Activated CD4-positive, alpha-beta memory T cell treated with anti-CD3 and anti-CD28 coated beads, Interleukin-2, amount 10 ng/mL, durations not matched to agents 7 days and 5 days (primary cell): ENCODE measurements at places on chromosomes 5 and 9.

DNA sequence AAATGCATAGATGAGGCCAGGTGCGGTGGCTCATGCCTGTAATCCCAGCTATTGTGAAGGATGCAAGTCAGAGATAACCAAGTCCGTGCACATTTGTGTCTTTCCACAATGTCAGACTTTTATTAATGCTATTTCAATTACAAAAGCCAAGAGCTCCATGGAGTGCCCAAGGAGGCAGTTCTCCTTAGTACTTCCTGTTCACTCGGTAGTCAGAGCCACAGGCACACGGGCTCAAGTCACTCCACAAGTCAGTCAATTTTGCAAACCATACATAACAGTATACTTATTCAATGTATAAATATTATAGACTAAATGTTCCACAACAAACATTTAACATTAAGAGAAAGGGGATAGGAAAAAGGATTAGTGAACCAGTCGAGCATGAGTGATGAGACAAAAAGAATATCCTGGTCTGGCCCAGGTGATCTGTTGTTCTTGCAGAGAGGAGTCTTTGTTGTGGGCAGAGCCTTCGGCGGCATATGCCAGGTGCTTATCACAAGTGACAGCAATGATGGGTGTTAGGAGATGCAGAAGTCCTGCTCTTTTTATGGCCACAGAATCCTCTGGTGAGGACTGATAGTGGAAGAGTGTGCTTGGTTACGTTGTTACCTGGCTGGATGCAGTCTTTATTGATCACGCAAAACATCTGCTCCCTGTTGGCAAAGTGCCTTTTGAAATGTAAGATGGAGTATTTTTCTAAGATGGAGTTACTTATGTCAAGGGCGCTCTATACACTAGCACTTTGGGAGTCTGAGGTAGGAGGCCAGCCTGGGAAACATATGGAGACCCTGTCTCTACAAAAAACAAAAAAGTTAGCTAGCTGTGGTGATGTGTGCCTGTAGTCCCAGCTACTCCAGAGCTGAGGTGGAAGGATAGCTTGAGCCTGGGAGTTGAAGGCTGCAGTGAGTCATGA is 167.0 kb upstream of the FBXL17 start:
- H3K27me3 ChIP-seq, result peaks cover 3% of the 10 kb centered on the region
- H3K27ac ChIP-seq, result no peak overlapping the region

GRCh38 chr5:81252904-81253303 is 19.8 kb downstream of the CKMT2 start:
- no peak overlapping the region for H3K4me3 ChIP-seq
- H3K36me3 ChIP-seq, result peaks cover 6% of the 10 kb centered on the region
- H3K4me1 ChIP-seq, result peaks cover 3% of the 10 kb centered on the region
- H3K27me3 ChIP-seq, result no peaks in the 10 kb centered on the region
- DNase-seq, result no peak
- no peak overlapping the region for H3K27ac ChIP-seq

DNA sequence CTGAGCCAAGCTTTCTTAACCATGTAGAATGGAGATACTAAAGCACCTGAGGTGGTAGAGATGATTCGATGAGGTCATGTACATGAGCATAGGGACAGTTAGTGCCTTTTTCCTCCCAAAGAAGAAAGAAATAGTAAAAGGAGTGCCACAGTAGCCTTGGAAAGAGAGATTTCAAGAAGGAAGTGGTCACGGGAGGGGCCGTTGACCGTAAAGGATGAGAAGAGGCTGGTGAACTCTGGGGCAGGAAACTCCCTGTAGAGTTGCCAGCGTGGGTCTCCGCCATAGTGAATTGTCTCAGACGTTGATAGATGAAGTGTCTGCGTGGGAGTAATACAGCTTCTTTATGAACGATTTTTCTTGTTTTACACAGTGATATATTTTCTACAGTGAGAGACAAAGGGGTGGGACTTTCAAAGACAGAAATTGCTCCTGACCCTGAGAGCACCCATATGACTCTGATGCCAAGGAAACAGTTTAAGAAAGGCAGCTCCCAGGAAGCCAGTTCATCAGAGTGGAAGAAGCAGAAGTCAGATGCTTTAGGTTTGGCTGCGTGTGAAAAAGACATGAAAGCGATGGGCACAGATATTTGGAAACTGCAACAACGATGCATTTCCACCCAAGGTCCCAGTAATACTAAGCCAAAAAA is 41.3 kb downstream of the UGCG start:
- H3K4me3 ChIP-seq, result peak overlapping the region; percentile 26
- peaks cover 23% of the 10 kb centered on the region for H3K4me1 ChIP-seq
- peak overlapping the region; percentile 75 for H3K27ac ChIP-seq
- DNase-seq, result peak; percentile 57

GRCh38 chr5:140801494-140801841 is 611 bp downstream of the PCDHA3 start:
- no peak for DNase-seq
- peaks cover 5% of the 10 kb centered on the region for H3K36me3 ChIP-seq
- H3K27me3 ChIP-seq, result no peaks in the 10 kb centered on the region

DNA sequence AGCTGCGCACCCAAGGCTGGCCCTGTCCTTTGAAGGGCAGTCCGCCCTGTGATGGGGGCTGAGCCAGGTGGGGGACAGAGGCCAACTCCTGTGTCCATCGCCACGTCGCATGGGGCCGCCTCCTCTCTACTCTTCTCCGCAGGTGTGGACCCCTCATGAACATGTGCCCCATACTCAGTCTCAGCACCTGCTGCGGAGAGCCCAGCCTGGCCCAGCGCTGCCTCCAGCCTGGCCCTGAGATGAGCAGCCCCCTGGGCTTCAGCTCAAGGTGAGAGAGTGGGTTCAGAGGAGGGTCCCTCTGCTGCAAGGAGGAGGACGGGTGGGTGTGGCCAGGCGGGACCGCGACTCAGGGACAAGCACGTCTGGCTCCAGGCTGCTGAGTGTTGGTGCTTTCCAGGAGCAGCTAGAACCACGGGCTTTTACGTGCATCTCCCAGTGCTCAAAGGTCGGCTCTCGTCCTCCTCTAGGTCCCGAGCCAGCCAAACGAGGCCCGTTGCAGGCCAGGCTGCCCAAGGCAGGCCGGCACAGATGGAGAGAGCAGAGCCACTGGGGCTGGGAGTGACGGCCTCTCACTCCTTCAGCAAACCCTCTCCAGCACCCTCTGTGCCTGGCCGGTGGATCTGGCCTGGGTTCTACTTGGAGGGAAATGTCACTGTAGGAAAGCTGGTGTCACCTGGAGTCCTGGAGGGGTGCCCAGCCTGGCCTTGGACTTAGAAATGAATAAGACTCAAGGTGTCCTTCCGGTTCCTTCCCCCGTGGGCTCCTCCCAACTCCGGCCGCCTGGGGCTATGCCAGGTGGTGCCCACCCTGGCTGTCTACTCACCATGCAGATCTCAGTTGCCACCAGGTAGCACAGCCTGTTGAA is 48.9 kb upstream of the RNF130 start:
- DNase-seq, result no peak
- no peaks in the 10 kb centered on the region for H3K36me3 ChIP-seq
- no peaks in the 10 kb centered on the region for H3K4me1 ChIP-seq

- H3K27ac ChIP-seq, result no peak overlapping the region
- DNase-seq, result no peak
- H3K36me3 ChIP-seq, result no peaks in the 10 kb centered on the region
- H3K4me3 ChIP-seq, result no peak overlapping the region
Observed at GRCh38 chr5:67259548-67260215, 63.1 kb upstream of the CD180 start.

- no peaks in the 10 kb centered on the region for H3K4me1 ChIP-seq
- H3K36me3 ChIP-seq, result no peaks in the 10 kb centered on the region
- H3K4me3 ChIP-seq, result no peak overlapping the region
- H3K27me3 ChIP-seq, result no peaks in the 10 kb centered on the region
- no peak for DNase-seq
Observed at GRCh38 chr5:94397508-94397907, 220.9 kb downstream of the KIAA0825 start.

DNA sequence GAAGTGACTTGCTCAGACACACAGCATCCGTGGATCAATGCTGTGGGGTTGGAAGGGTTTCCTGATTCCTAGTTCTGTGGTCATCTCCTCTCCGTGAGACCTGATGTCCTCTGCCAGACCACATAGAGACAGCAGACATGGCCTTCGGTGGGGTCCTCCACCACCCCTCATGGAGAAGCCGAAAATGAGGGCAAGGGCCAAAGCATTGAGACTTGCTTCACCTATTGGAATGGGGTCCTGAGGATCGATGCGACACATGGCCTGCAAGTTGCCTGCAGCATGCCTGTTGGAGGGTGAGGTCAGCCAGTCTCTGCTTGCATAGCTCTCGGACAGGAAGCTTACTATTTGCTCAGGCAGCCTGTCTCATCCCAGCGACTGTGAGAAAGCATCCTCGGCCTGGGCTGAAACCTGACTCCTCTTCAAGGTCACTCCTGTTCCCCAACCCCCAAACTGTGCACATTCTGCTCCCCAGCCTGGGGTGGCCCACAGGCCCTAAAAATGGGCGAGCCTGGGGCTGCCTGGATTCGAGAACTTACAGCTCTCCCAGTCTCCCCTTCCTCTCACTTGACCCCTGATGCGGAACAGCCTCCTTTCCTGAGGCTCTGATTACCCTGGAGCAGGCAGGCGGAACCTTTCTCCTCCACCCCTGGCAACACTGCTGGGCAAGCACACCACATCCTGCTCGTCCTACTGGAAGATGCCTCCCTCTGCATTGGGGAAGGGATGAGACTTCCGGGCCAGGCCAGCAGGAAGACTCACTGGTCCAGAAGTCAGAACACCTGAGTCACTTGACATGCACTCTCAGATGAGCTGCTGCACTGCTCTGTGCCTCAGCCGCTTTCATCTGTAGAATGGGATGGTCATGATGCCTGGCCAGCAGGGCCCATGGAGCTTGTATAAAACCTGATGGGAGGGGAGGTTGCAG is 186.9 kb downstream of the RGS3 start:
- peaks cover 2% of the 10 kb centered on the region for H3K27me3 ChIP-seq
- no peak overlapping the region for H3K27ac ChIP-seq
- no peak overlapping the region for H3K4me3 ChIP-seq
- H3K36me3 ChIP-seq, result no peaks in the 10 kb centered on the region

DNA sequence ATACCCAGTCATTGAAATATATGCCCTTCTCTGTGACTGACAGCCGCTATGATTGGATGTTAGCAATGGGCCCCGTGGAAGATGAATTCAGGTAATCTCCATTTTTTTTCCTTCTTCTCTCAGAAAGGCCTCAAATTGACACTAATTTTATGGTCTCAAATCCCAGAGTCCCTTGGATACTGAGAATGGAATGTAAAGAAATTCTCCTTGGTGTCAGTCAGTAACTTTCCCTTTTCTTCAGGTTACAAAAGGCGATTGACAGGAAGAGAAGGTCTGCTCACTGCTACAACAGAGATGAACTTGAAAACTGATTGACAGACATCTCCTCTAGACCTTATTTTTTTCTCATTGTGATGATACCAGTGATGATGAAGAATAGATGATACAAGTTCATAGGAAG is 748.3 kb downstream of the MAT2B start:
- no peaks in the 10 kb centered on the region for H3K36me3 ChIP-seq
- no peak overlapping the region for H3K4me3 ChIP-seq
- no peak overlapping the region for H3K27ac ChIP-seq
- H3K4me1 ChIP-seq, result no peaks in the 10 kb centered on the region

- H3K27me3 ChIP-seq, result no peaks in the 10 kb centered on the region
- no peak overlapping the region for H3K4me3 ChIP-seq
Observed at GRCh38 chr9:33350310-33350709, 52.1 kb downstream of the AQP7 start.

GRCh38 chr5:56409331-56410190 is 176.4 kb upstream of the ANKRD55 start:
- H3K27ac ChIP-seq, result no peak overlapping the region
- no peak for DNase-seq
- no peaks in the 10 kb centered on the region for H3K27me3 ChIP-seq
- no peak overlapping the region for H3K4me3 ChIP-seq
- H3K36me3 ChIP-seq, result no peaks in the 10 kb centered on the region

DNA sequence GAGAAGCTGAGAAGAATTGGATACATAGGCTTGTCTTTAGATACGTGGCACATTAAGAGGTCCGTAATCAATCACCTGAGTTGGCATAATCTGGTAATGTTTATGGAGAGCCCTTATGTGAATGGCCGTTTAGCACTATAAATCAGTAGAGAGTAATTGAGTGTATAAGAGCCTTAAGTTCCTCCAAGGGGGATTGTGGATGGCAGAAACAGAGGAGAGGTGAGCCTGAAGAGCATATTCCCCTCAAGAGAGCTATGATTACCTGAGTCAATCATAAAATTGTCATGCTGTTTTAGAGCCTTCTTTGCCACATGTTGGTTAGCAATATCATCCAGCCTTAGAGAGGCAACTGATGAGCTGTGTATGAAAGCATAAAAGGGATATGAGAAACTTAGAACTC is 58.8 kb downstream of the FOCAD start:
- peaks cover 19% of the 10 kb centered on the region for H3K36me3 ChIP-seq
- H3K27ac ChIP-seq, result no peak overlapping the region
- no peak for DNase-seq
- H3K4me3 ChIP-seq, result no peak overlapping the region
- peaks cover 11% of the 10 kb centered on the region for H3K4me1 ChIP-seq

DNA sequence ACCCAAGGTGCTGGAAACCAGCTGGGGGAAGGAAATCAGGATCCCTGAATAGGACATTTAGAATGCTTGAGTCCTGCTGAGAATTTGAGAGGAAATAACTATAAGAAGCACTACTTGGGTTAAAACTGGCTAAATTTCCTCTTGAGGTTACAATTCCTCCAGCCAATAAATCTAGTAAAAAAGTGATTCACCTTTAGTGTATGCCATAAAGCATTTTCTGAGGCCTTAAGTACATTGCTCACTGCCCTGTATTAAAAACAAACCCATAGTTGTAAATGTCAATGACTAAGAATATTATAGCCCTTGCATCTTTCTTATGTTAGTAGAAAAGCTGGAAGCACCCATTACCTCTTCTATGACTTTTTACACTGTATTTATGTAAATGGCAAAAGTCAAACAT is 634.7 kb upstream of the ARRDC3 start:
- H3K27ac ChIP-seq, result no peak overlapping the region
- H3K4me3 ChIP-seq, result no peak overlapping the region
- no peaks in the 10 kb centered on the region for H3K36me3 ChIP-seq
- H3K27me3 ChIP-seq, result no peaks in the 10 kb centered on the region

GRCh38 chr9:17669206-17669605 is 90.3 kb downstream of the SH3GL2 start:
- no peaks in the 10 kb centered on the region for H3K36me3 ChIP-seq
- no peaks in the 10 kb centered on the region for H3K27me3 ChIP-seq
- DNase-seq, result no peak
- H3K4me1 ChIP-seq, result no peaks in the 10 kb centered on the region

- peaks cover 2% of the 10 kb centered on the region for H3K4me1 ChIP-seq
- no peaks in the 10 kb centered on the region for H3K27me3 ChIP-seq
- H3K27ac ChIP-seq, result no peak overlapping the region
- DNase-seq, result no peak
- H3K36me3 ChIP-seq, result no peaks in the 10 kb centered on the region
- no peak overlapping the region for H3K4me3 ChIP-seq
Observed at GRCh38 chr5:14489643-14490042, 91.9 kb upstream of the OTULINL start.

DNA sequence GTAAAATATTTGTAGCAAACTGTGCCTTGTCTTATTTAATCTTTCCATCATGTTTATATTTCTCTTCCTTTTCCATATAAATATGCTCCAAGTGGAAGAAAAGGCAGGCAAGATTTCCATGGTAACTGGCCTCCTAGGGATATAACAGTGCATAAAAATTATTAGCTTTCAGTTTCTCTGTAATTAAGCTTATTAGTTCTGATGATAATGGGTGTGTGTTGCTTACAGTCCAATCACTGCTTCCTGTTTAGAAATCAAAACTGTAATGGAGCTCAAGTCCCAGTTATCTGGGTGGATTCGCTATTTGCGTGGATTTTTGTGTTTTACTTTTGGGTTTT is 213.0 kb downstream of the PJA2 start:
- H3K27ac ChIP-seq, result no peak overlapping the region
- H3K36me3 ChIP-seq, result no peaks in the 10 kb centered on the region
- peaks cover 8% of the 10 kb centered on the region for H3K27me3 ChIP-seq
